ENCODE measurements at places on chromosomes 4 and X. TPM values are rescaled to one million over a fixed set of nuclear protein-coding genes. Genes with fewer than 3 reads are reported as not detected.
A peak's percentile ranks its signal among the peaks of the same experiment; 100 is the strongest.

BEND4 gene
- total RNA-seq = 0.12 TPM

ADAD1 gene
- total RNA-seq = not detected

CLGN gene
- 18.1 TPM for total RNA-seq

FAM9C gene
- not detected for total RNA-seq

STAP1 gene
- not detected for total RNA-seq

AGTR2 gene
- not detected for total RNA-seq

SYTL5 gene
- not detected for total RNA-seq

MAOA gene
- 0.25 TPM for total RNA-seq

SYN1 gene
- 0.26 TPM for total RNA-seq

PPARGC1A gene
- not detected for total RNA-seq

MAGEE1 gene
- total RNA-seq = 1.5 TPM

CXCL6 gene
- total RNA-seq = 1.5 TPM

DNA sequence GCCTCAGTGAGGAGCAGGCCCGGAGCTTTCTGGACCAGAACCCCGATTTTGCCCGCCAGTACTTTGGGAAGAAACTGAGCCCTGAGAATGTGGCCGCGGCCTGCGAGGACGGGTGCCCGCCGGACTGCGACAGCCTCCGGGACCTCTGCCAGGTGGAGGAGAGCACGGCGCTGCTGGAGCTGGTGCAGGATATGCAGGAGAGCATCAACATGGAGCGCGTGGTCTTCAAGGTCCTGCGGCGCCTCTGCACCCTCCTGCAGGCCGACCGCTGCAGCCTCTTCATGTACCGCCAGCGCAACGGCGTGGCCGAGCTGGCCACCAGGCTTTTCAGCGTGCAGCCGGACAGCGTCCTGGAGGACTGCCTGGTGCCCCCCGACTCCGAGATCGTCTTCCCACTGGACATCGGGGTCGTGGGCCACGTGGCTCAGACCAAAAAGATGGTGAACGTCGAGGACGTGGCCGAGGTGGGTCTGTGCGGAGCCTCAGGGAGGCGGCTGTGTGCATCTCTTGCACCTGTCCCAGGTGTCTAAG is 323 bp downstream of the PDE6B start:
- no peak for DNase-seq

GRCh38 chr4:138487670-138488069 is 245.5 kb upstream of the SLC7A11 start:
- DNase-seq = no peak

GRCh38 chr4:147160908-147161513 is 215.3 kb upstream of the TTC29 start:
- no peak for DNase-seq

DNA sequence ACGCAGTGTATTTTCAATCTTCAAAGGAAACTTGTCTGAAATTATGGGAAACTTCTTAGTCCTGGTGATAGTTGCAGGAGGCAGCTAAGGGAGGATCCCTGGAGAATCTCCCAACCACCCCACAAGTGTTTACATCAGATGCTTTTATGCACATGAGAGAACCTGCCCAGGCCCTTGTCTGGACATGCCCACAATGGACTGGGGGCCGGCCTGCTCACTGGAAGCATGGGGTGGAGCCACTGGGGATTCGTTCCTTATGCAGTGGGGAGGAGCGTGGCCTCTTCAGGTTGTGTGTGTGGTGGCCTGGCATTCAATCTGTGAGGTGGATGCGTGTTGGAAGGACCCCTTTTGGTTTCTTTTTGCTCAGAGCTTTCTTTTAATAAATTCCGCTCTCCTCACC is 398.7 kb upstream of the PPP1R2C start:
- DNase-seq = no peak

GRCh38 chr4:45484740-45485139 is 639.1 kb downstream of the GABRG1 start:
- no peak for DNase-seq

DNA sequence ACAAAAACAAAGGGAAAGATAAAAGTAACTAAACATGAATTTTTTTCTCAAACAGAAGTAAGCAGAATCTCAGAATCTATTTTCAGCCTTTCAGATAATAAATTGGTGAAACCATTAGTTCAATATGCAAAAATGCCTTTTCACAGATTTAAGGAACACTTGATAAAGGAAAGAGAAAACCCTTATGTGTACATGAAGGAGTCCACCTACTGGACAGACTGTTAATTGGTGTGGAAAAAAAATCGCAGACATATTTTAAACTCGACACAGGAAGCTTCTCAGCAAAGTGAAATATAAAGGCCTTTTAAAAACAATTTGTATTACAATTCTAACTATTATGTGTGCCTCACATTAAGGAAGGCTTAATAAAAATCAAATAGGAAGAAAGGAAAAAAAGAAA is 22.3 kb downstream of the COX7B2 start:
- no peak for DNase-seq

- DNase-seq = no peak
Observed at GRCh38 chr4:147723326-147723725, 8.6 kb upstream of the ARHGAP10 start.

DNA sequence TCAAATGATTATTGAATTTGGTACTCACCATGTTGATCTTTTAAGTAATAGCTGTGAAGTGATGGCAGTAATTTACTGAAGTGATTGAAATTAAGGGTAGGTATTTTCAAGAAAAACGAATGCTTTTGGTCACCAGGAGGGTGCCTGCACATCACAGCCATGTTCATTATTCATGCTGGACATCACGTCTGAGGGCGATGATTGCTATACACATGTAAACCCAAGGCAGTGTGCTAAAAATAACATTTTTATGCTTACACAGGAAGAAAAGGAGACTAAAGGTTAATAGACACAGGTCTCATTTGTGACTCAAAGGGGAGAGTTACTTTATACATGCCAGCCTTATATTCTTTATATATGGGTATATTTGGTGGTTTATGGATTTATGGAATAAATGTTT is 1146.0 kb downstream of the NLGN4X start:
- DNase-seq = no peak

DNA sequence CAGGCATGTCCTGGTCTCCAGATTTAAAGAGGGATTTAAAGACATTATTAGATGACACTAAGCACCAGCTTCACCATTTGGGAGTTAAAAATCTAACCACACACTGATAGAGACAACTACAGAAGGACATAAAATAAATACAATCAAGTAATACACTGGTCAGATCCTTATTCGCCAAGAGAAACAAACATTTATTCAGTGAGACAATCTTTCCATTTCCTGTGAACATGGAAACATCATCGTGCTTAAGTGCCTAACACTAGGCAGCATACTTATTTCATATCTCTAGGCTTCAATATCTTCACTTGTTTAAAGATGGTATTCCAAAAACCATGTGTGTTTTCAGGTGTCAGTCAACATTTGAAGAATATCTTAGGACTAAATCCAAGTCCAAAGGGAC is 103.6 kb downstream of the AREG start:
- DNase-seq = no peak

- no peak for DNase-seq
Observed at GRCh38 chrX:10618961-10619360, 1.4 kb downstream of the MID1 start.

DNA sequence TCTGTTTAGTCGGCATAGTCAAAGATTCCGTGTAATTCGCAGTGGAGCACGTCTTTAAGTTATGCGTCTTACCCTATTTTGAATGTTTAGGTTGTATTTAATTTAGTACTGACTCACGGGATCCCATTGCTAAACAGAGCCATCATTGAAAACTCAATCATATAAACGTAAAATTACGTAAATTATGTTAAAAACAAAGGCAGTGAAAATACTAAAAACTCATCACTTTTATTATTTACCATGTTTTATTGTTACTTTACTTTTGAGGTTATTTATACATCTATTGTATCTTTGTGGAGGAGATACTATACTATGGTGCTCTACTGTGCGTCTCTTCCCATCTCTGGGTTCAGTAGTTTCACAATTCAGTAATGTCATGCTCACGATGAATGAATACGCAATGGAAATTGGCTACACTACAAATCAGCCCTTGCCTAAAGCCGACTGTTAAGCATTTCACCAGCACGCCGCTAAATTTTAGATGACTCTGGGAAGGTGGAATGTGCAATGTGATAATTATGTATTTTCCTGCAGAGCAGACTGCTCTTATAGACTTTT is 944 bp downstream of the FUNDC2 start:
- DNase-seq = peak; percentile 7

- DNase-seq = no peak
Observed at GRCh38 chr4:121726642-121727268, 30.0 kb upstream of the ANXA5 start.

DNA sequence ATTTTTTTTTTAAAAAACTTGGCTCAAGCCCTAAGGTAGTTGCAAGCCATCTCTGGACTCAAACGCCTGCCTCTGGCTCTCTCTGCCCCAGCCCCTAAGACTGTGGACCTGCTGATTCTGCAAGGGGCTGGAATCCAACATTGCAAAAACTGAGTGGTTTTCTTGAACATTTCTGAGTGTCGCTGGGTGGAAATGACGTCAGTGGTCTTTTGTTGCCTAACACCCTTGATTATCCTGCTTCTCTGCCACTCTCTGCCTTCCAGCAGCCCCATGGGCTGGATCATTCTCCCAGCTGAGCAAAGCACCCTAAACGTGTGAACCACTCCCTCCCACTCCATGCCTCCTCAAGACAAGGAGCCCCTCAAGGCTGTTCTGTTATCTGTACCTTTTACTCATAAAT is 16.6 kb downstream of the BST1 start:
- DNase-seq = no peak

GRCh38 chr4:183959319-183960045 is 54.4 kb downstream of the STOX2 start:
- DNase-seq = no peak

DNA sequence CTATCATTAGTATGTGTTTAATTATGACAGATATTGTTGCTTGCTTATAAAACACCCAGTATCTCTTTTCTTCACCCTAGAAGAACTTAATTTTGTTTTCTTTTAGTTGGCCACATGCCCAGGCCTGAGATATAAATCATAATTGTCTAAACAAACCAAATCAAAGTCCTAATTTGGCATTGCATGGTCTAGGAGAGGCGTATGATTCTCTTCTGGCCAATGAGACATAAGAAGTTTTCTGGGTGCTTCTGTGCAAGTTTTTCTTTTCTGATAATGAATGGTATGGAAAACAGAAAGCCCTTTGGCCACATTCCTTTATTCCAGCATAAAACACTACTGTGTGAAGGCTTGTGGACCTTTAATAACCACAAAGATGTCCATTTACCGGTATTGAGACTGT is 192.9 kb upstream of the CTSO start:
- no peak for DNase-seq

GRCh38 chr4:5774416-5775036 is 63.5 kb downstream of the EVC start:
- DNase-seq = no peak

DNA sequence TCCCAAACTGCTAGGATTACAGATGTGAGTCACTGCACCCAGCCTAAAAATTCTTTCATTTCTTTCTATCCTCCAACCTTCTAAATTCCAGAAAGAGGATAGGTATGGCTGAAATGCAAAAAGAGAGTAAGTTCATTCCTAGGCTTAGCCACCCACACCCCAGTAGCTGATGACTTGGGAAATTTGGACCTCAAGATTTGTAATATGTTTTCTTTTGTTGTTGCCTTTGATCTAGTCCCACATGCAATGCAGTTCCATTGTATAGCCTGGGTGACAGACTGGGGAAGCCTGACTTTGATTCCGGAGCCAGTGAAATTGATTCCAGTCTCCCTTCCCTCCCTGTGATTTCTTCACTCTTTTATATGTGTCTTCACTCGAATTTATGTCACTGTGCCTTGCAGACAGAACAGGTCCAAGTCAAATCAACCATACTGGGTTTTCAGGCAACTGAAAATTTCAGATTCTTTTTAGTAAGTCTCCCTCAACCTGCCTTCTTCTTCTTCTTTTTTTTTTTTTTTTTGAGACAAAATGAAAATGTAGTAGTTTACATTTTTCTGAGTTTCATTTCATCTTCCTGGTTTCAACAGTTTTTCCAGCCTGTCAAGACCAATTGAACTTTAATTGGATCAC is 176.2 kb upstream of the RBPJ start:
- peak; percentile 3 for DNase-seq

DNA sequence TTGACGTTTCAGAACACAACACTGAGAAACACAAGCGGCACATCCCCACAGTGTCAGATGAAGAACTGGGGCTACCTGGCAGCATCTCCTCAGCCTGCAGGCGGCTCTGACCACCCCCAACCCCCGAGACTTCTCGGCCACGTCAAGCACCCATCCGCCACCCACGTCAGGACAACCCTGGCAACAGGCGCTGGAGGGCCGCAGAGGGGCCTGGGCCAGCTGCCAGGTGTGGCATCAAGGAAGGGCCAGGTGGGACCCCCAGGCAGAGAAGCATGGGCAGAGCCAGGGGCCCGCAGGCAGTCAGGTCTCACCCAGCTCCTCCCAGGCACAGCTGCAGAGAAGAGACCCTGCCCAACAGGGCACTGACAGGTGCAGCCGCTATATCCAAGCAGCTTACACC is 22.3 kb downstream of the GAK start:
- DNase-seq = no peak

DNA sequence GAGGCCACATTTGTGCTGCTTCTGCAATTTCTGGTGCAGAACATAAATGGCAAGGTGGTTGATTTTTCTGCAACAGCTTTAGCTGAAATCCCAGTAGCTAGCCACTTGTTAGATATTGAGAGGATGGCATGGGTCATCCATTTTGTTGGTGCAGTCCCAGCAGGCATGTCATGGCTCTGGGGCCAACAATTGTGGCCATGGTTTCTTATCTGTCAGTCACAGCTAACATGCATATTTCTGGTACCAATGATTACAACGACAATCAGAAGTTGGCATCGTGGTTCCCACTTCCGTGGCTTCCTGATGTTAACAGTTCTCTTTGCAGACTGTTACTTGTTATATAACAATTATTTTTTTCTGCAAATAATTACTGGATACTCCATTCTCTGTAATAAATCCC is 42.8 kb upstream of the PRKG2 start:
- DNase-seq = no peak

DNA sequence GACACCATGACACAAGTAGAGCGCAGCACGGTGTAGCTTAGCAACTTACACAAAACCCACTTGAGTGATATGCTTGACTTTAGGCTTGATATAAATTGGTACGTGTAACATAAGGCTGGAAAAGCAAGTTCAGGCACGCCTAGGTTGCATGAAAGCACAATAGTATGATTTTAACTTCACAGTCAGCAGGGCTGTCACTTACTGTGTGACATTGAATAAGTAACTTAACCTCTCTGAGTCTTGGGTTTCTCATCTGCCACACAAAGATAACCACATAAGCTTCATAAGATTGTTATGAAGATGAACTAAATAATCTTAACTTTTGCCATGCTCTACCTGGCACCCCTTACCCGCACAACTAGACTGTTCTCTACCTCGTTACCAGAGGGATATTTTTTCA is 9.5 kb downstream of the SRD5A3 start:
- DNase-seq = no peak

DNA sequence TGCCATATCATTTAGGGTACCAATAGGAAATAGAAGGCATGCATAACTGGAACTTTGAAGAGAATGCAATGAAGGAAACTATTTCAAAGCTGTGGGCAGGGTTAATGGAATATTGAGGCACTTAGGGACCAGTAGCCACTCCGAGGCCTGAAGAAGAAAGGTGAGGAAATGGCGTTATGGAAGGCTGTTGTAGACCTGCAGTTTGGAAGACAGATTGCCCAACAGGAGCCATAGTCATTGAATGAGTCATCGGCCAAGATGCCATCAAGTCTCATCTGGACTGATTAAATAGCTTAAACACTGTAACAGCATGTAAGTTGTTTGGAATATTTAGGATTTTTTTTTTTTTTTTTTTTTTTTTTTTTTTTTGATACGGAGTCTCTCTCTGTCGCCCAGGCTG is 11.6 kb downstream of the CXCL13 start:
- DNase-seq = no peak

Data from MG63 (cell line).